HT1080 (cell line): ENCODE measurements at places on chromosomes 12 and 14. TPM values are rescaled to one million over a fixed set of nuclear protein-coding genes. Genes with fewer than 3 reads are reported as not detected.

The KLRC2 gene
- not detected in 2 replicates for total RNA-seq

The SPTB gene
- total RNA-seq, result 1.9 TPM in 2 replicates

The PLEK2 gene
- total RNA-seq, result 1.4 and 2.3 TPM in 2 replicates

The KRT79 gene
- 0.45 and 1.0 TPM in 2 replicates for total RNA-seq

The DDN gene
- total RNA-seq, result 0.24 and 0.50 TPM in 2 replicates

The B4GALNT1 gene
- total RNA-seq, result 23.6 and 34.1 TPM in 2 replicates

The BRF1 gene
- 25.4 and 25.6 TPM in 2 replicates for total RNA-seq

The XRCC3 gene
- total RNA-seq, result 70.5 and 77.9 TPM in 2 replicates

The AGAP2 gene
- total RNA-seq, result 11.2 and 11.6 TPM in 2 replicates

The POTEG gene
- 2.0 and 2.2 TPM in 2 replicates for total RNA-seq

The APOF gene
- total RNA-seq, result not detected in 2 replicates

The LTBR gene
- total RNA-seq, result 84.7 and 105 TPM in 2 replicates

The HNRNPA1 gene
- 500 and 660 TPM in 2 replicates for total RNA-seq

DNA sequence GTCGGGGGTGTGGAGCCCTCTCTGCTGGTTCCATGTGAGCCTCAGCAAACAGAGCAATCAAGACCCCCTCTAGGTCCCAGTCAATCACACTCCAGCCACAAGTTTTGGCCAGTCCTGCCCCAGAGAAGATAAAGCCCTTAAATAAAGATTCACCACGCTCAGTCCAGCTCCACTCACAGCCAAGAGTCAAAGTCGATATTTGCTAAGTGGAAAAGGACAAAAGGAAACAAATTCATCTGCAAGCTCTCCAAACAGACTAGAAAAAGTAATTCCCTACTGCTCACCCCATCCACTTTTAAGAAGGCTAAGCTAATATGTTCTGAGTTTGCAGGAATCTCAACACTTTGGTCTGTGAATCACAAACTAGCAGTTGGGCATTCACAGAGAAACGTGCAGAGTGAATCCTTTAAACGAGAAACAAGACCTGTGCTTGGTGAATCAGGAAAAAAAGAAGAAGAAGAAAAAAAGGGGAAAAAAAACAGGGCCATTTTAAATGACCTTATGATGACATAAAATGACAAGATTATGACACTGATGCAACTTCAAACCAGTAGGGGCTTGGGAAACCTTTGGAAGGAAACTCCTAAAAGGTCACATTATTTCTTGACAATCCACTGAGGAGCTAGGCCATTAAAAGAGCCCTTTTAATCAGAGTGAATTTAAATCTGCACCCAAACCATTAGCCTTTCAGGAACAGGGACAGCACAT lies 41.8 kb upstream of the FOXN3 start:
- no peak for DNase-seq

DNA sequence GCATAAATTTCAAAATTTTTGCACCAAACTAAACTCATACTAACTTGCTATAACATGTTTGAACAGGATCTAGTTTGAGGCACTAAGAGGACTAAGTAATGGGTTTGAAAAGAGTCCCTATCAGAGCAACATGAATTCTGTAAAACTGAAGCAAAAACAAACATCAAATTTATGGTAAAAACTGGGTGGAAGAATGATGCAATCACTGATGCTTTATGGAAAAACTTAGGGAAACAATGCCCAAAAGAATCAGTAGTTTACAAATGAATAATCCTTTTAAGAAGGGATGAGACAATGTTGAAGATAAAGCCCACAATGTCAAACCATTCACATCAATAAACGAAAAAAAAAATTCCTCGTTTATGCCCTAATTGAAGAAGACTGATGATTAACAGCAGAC lies 88.9 kb downstream of the PRKD1 start:
- DNase-seq, result no peak

- DNase-seq, result peak; percentile 11
These were observed 31.9 kb downstream of the GUCY2C start for GRCh38 chr12:14664434-14665023.

DNA sequence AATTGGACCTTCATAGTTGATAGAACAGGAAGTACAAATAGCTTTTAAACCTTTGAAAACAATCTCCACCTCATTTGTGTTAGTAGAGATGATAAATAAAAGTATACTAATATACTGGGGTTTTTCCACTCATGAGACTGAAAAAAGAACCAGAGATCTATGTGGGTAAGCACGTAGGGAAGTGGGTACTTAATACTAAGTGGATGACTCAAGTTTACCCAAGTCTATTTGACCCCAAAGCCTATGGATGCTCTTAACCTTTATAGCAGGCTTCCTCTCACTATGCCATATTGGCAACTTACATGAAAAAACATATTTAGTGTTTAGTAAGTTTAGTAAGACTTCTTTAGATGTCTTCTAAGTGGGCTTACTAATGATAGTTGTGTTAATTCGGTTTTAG lies 49.2 kb upstream of the CHPT1 start:
- no peak for DNase-seq

DNA sequence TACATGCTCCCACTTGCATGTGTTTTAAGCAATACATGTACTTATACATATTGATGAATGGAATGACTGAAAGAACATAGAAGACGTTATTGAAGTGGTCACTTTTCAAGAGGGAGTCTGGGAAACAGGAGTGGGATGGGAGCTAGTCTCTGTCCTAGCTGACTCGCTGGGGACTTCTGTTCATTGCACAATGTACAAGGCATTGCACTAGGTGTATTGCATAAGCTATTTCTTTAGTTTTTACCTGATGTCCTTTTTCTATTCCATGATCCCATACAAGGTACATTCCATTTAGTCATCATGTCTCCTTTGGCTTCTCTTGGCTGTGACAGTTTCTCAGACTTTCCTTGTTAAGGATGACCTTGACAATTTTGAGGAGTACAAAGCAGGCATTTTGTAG lies 4.0 kb upstream of the MYO1H start:
- no peak for DNase-seq

DNA sequence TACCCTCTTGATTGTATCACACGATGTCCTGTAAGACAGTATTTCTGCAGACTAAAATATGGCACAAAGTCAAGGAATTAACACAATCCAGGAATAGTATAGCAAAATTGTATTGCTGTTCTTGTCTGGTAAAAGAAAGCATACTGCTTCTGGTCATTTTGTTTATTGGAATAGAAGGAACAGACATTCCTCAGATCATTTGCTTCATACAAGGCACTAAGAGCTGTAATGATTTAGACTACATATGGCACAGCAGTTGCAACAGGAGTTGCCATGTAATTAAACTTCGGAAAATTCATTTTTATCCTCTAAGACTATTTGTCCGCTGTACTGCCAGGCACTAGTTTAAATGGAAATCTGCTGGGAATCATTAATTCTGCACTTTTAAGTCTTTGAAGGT lies 7.6 kb upstream of the KERA start:
- DNase-seq, result no peak

- DNase-seq, result no peak
These were observed 543.7 kb upstream of the TMEM132C start for GRCh38 chr12:127723251-127723650.

DNA sequence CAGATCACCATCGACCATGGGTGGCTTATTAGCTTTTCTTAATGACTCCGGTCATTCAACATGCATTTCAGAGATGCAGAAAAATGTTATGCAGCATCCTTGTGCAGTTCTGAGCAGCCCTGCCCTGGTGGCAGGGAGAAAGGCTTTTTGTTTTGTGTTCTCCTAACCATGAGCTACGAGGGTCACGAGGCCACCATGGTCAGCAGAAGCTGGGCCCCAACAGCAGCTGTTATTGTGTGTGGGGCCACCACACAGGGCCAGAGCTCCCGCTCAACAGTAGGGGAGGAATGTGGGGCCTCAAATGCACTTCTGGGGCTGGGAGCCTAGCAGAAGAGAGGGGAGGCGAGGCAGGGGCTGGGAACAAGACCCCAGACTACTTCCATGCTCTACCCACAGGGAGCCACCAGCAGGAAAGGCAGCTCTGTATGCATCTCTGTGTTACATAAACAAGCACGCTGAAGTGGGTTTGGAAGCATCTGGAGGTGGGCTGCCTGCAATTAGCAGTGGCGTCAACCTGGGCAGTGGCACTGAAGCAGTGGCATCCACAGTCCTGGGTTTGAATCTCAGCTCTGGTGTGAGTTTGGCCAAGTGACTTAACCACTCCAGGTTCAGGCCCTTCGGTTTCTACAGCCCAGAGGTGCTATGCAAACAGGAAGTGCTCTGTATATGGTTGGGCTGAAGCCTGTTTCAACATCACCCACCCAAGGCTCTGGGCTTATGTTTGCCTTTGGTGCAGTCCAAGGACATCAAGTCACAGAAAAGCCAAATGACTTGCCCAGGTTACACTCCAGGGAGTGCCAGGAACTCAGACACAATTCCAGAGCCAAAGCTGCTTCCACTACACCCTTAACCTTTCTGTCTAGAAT lies 16.3 kb downstream of the GLTP start:
- no peak for DNase-seq

- DNase-seq, result no peak
These were observed 211.8 kb downstream of the PPM1H start for GRCh38 chr12:62722971-62723680.

GRCh38 chr12:104692557-104693218 lies 235.9 kb downstream of the CHST11 start:
- DNase-seq, result no peak

- DNase-seq, result no peak
These were observed 2.4 kb upstream of the CRIP1 start for GRCh38 chr14:105484069-105484996.

DNA sequence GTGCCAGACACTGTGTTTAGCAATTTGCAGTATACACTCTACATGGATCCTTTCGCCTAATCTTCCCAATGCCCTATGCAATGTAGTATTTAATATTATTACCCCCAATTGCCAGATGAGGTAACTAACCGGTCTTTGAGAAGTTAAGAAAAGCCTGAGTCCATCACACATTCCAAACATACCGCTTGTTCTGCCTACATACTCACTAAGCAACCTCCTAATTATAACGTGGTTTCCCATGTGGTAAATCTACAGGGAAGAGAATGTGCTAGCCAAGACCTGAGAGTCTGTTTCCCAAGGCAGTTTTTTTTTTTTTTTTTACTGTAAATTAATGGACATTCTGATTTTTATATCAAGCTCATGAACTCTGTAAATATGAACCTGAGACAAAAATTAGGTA lies 37.2 kb downstream of the ATP2B1 start:
- peak; percentile 26 for DNase-seq

GRCh38 chr12:67482751-67483661 lies 165.5 kb upstream of the DYRK2 start:
- peak; percentile 63 for DNase-seq

DNA sequence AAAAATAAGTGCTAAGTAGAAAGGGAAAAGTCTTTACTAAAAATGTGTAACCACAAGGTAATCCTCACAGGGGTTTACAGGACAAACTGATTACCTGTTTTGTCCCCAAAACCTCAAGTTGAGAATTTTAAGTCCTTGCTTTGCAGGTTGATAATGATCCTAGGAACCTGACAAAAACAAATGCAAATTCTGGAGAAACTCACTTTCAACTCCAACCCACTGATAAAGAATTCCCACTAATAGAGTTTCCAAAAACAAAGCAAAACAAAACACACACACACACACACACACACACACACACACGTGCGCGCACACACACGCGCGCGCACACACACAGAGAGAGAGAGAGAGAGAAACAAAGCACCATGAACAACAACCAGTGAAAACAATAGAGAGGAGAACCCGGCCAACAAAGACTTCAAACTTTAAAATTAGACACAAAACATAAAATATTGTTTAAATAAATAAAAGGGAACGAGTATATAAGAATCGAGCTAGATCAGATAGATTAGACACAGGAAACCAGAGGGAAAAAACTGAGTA lies 187.0 kb upstream of the FOXN3 start:
- DNase-seq, result no peak

DNA sequence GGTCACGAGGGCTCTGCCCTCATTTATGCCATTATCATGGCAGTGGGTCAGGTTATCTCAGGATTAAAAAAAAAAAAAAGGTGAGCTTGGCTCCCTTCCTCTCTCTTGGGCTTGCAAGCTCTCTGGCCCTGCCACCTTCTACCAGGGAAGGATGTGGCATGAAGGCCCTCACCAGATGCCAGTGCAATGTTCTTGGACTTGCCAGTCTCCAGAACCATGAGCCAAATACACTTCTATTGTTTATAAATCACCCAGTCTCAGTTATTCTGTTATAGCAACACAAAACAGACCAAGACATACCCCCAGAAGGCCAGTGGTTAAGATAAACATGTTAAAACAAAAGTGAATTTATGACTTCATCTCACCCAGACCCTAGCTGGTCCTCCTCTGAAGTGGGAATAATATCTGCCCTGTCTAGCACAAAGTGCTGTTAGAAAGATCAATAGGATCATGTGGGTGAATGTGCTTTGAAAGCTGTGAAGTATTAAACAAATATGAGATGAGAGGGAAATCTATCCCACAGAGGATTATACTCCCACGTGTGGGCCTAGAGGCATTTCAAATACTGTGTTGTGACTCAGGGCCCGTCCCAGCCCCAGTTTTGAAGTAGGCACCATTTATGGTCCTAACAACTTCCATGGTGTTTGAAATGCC lies 88.6 kb downstream of the NINJ2 start:
- DNase-seq, result no peak

- DNase-seq, result no peak
These were observed 179.3 kb downstream of the ADCK1 start for GRCh38 chr14:77979171-77979570.

- no peak for DNase-seq
These were observed 63.3 kb upstream of the ABCD2 start for GRCh38 chr12:39682689-39683477.

DNA sequence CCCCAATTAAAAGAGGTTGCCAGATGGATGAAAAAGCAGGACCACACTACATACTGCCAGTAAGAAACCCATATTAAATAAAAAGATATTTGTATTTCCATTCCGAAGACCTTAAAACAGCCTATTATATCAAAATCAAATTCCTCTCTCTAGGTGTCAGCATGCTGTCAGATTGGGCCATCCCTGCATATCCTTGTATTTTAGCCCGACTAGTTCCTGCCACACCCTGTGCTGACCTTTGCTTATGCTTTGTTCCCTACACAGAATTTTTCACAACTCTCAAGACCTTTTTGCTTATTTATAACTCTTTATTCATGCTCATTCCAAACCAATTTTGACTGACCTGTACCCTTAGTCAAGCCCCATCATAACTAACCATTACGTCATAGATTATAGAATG lies 12.8 kb downstream of the GSKIP start:
- DNase-seq, result no peak

- peak; percentile 57 for DNase-seq
These were observed 2.1 kb upstream of the SLC11A2 start for GRCh38 chr12:51028126-51028812.

DNA sequence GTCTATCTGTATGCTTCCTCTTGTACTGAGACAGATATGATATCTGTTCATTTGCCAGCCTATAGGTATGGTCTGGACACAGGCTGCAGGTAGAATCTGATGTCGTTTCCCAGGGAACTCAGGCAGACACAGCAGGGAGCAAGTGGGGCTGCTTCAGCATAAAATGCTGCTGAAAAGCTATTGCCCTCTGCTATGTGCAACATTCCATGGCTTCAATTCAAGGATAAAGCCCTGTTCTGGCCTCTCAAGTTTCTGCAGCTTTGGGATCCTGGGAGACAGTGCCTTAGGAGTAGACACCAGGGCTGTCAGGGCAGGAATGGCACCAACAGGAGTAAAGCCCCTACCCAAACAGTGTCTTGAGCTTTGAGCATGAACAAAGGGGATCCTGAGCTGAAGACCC lies 173.5 kb downstream of the SLC41A2 start:
- DNase-seq, result no peak

- no peak for DNase-seq
These were observed 56.1 kb upstream of the DDX11 start for GRCh38 chr12:31017535-31017934.

GRCh38 chr12:106590601-106591000 lies 7.8 kb downstream of the RFX4 start:
- DNase-seq, result no peak

GRCh38 chr12:7834701-7835100 lies 38.0 kb downstream of the SLC2A14 start:
- no peak for DNase-seq

GRCh38 chr12:130225347-130225746 lies 63.1 kb downstream of the FZD10 start:
- DNase-seq, result no peak
